Stimulated activated CD8-positive, alpha-beta memory T cell treated with anti-CD3 and anti-CD28 coated beads, Interleukin-15, amount 100 ng/mL, for 24 hours (primary cell): ENCODE measurements at places on chromosomes 3 and 15.
A peak's percentile ranks its signal among the peaks of the same experiment; 100 is the strongest.

DNA sequence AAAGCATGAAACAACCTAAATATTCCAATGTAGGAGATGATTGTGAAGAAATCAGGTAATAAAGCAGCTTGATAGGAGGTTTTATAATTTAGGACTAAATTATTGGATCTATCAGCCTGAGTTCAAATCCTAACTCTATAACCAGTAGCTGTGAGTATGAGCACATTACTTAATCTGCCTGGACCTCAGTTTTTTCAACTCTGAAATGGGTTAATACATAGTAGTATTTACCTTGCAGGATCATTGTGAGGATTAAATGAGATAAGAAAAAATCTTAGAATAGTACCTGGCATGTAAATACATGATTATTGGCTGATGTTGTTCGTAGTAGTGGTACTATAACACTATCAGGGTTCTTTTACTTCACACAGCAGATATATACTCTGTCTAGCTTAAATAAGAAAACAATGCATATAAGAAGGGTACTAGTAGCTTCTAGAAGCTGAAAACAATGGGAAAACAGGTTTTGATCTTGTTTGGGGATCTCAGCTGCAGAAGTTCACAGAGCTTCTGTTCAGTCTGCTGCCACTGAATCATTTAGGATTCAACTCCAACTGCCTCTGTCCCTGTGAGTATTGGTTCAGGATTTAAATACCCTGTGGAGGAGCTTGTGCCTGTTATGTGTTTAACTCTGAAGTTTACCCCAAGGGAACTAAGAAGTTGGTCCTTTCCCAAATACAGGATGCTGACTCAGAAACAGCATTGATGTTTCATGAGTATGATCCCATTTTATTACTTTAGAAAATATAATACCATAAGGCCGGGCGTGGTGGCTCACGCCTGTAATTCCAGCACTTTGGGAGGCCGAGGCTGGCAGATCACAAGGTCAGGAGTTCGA, 34.2 kb downstream of the KAT2B start:
- DNase-seq: no peak

- no peak for DNase-seq
Observed at GRCh38 chr3:38021196-38021595, 8.2 kb downstream of the PLCD1 start.

- no peak for DNase-seq
Observed at GRCh38 chr15:72706266-72706665, 20.3 kb downstream of the BBS4 start.

GRCh38 chr3:164393171-164393570, 685.1 kb downstream of the SI start:
- DNase-seq: no peak

DNA sequence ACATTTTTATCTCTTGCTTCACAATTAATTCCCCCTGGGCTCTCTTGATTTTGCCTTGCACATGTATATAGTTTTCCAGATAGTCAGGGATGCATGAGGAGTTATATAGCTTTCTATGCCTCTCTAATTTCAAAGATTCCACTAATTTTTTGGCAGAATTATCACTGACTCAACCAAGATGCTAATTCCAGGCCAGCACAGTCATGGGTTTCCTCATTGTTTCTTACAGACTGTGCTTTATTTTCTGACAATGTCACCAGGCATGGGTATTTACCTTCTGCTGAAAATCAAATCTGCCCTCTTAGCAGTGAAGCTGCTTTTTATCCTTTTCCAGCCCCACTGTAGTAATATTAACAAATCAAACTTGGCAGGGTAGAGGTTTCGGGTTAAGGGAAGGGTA, 1520.6 kb upstream of the CADM2 start:
- no peak for DNase-seq

- no peak for DNase-seq
Observed at GRCh38 chr15:95470997-95471689, 859.4 kb upstream of the NR2F2 start.

- no peak for DNase-seq
Observed at GRCh38 chr3:187935623-187936156, 190.4 kb upstream of the BCL6 start.

- no peak for DNase-seq
Observed at GRCh38 chr3:122535964-122536631, 21.4 kb upstream of the KPNA1 start.

DNA sequence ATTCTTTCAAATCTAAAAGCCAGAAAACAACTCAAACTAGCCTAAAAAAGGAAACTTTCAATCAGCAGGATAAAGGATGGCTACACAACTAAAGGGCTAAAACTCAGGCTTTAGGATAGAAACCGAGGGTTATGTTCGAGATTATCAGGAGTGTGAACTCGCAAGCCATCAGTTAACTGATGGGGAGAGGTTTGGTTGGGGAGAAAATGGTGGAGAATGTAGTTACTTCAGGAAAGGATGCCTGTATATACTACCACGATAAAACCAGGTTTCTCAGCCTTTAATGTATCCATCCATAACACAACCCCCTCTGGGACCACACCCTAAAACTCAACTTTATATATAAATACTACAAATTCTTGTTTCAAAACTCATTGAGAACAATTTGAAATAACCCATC, 22.2 kb downstream of the TRA2B start:
- no peak for DNase-seq

DNA sequence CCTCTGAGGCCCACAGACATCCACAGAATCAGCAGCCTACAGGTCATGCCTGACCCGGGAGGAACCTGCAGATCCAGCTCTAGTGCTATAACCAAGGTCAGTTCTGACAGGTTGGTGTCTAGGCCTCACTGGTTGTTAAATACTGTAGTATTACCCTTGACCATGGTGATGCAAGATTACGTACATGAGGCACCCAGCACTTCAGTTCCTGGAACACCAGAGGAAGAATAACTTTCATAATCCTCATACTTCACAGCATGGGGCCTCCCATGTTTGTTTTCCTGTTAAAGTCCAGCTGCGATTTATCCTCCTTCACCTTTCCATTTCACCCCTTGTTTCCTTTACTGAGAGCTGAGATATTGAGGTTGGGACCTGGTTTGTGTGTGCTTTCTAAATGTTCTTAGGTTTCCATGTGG, 34.4 kb upstream of the GLCE start:
- DNase-seq: no peak

DNA sequence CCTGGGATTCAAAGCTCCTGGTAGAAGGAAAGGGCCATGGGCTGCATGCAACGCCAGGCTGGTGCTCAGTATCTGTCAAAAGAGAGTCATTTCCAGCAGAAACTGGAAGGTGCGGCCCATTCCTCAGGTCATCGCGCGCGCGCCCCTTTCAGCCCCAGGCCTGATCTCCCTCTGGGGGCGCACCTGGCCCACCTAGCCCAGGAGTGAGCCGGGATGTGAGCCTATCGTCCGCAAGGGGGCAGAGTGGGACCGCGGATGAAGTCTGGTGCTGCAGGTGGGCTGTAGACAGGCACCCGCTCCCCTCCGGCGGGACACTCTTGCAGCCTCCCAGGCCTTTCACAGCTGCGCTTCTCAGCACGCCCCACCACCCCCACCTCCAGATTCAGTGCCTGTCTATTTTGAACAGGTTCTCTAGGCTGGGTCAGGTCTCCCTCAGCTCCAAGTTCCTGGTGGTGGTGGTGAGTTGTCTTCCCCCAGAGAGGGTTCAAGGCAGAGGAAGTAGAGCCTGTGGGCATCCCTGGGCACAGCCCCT, 5.8 kb upstream of the RPL29 start:
- DNase-seq: peak; percentile 71

DNA sequence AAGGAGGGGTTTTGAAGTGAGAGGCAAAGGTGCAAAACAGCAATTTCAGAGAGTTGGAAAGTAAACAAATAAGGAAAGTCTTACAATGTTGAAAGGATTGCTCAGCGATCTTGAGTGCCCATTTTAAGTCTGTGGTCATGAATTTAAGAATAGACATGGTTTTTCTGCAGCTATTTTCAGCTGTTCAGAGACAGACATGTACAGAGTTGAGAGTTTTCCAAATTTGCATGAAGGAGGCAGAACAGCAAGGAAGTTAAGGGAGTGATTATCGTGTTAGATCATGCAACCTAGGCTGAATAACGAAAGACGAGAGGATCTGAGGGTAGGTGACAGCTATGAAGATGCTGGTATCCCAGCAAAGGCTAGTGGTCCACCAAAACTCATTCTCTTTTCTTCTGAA, 37.2 kb downstream of the DET1 start:
- no peak for DNase-seq

DNA sequence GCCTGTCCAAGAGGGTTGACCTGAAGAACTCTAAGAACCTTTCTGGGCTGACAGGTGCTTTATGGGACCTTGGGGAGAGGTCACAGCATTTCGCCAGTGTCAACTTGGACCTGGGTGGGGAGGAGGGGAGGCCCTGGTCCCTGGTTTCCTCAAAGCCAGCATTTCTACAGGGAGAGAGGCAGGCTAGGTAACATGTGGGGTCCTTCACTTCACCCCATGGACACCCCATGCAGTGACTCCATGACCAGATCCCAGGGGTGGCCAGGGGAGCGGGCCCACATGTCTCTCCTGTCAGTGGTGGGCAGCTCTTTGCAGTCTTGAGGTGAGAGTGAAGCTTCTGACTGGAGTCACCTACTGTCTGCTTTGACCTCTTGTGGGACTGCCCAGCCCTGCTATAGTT, 35.8 kb downstream of the GOLGA6L10 start:
- no peak for DNase-seq

GRCh38 chr3:51024765-51025632, 350.3 kb downstream of the DOCK3 start:
- peak; percentile 11 for DNase-seq

- DNase-seq: no peak
Observed at GRCh38 chr3:45016916-45017315, 9.2 kb upstream of the CLEC3B start.

GRCh38 chr3:38004415-38005075, 14.0 kb downstream of the VILL start:
- DNase-seq: no peak

GRCh38 chr3:166752214-166752613, 627.9 kb downstream of the ZBBX start:
- DNase-seq: no peak

- DNase-seq: no peak
Observed at GRCh38 chr3:30344288-30344687, 262.1 kb upstream of the TGFBR2 start.

DNA sequence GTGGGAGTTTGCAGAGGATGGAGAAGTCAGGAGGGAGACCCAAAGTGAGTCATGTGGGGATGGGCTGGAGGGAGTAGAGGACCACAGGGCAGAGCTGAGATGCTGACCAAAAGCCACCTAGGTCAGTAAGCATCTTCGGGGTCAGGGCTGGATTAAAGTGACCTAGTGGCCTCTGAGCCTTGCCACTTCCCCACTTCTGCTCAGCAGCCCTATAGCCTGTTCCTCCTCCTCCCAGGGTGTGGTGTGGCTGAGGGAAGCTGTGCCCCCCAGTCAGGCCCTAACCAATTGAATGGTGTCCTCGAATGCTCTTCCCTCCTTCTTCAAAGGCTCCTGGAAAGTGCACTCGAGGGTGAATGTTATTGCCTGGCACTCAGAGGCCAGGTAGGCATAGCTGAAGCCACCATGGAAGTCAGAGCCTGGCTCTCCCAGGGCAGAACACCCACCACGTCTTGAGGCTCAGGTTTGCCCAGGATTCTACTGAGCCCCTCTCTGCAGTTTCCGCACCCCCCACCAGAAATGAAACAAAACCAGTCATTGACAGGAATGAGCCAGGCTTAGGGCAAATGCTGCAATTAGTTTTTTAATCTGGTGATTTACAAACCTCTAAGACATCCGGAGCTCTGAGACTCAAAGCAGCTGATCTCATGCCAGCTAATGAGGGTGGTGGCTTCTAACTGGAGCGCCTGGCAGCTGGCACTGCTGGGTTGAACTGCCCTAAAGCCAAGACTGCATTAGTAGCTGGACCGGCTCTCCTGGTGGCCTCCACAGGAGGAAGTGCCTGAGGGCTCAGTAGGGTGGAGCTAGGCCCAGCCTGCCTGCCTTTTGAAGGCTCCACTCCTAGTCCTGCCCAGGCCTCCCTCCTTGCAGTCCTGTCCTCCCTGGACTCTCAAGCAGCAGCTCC, 26.0 kb upstream of the VIPR1 start:
- DNase-seq: no peak

DNA sequence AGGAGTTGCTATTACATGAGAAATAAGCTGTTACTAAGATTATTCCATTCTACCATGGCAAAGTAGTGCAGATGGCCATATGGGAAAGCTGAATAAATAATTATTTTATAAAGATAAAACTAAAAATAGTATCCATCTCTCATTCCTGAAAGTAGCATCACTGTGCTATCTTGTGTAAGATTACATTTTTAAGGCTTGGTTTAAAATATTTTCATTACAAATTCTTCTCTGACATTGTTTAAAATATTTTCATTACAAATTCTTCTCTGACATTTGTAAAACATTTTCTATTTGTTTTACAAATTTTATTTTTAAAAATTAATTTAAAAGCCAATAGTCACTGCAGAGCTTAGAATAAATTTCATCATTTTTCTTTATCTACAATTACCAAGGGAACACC, 665.5 kb upstream of the NAALADL2 start:
- DNase-seq: no peak

GRCh38 chr3:44419116-44419922, 58.2 kb downstream of the ZNF445 start:
- DNase-seq: no peak

DNA sequence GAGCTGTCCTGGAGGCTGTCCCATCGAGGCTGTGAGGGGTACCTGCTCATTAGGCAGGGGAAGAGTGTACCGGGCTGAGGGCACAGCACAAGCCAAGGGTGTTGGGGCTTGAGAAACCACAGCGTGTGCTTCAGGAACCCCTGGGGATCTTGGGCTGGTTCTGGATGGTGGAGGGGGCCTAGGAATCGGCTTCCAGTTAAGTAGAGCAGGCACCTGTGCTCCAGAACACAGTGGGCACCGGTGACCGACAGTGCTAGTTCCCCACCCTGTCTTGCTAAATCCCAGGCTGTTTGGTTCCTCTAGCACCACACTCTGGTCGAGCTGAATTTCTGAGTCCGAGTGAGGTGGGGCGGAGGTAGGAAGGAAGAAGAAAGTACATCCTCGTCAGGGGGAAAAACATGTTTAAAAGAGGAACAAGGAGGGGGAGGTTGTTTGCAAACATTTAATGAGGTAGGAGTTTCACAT, 29.1 kb downstream of the SLC6A6 start:
- no peak for DNase-seq

GRCh38 chr3:58560771-58561311, 16.4 kb downstream of the FAM107A start:
- DNase-seq: no peak

GRCh38 chr3:190502946-190503345, 10.9 kb upstream of the IL1RAP start:
- no peak for DNase-seq

DNA sequence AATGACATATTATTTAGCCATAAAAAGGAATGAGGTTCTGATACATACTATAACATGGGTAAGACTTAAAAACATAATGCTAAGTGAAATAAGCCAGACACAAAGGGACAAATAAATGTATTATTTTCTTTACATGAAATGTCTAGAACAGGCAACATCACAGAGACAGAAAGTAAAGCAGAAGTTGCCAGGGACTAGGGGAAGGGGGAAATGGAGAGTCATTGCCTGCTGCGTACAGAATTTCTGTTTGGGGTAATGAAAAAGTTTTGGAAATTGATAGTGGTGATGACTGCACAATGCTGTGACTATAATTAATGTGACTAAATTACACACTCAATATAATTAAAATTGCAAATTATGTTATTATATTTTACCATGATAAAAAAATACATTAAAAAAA, 99.9 kb downstream of the ANO10 start:
- DNase-seq: no peak

GRCh38 chr15:41603941-41604911, 45.2 kb downstream of the TYRO3 start:
- no peak for DNase-seq

GRCh38 chr3:37498126-37499039, 324.0 kb upstream of the LRRFIP2 start:
- DNase-seq: no peak
